ENCODE measurements at places on chromosomes 4 and X.

DNA sequence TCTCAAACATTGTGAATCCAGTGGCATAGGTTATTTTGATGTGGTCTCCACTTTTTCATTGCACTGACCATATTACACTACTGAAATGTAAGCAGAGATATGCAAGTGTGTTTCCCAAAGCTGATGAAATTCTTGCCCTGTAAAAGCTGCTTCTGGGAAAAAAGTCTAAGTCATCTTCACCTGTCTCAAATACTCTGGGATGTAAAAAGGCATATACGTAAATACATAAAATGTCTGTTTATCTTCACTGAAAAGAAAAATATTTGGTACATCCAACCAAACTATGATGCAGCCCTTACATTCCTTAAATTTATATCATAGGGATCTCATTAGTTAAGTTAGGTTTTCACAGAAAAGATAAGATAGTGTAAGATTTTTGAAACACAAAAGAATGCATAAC is 7.9 kb downstream of the KDR start:
- no peak for DNase-seq

- DNase-seq = no peak
Measured at GRCh38 chr4:83875437-83875836, 339.5 kb downstream of the GPAT3 start.

DNA sequence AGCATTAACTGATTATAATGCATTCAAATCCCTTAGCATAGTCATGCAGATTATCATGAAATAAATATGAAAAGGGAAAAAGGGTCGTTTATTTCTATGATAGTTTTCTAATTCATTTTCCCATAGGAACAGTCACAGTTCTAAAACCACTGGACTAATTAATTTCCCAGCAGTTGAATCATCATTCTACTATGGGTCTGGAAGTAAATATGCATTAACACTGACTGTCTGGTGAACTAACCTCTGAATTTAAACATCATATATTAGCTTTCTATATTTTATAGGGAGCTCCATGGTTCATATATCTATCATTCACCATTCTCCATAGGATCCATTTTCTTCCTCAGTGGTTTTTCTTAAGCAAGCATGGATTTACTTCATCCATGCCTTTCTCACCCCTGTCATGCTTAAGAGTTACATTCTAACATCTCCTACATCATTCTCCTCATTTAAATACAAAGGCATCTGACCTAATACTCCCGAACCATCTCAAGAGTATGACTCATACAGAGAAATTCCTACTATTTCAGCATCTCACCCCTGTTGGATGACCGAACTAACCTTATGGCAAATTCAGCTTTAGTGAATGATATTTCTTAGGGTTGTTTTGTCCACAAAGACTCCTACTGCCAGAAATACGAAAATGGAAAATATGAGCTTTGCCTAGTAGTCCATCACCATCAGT is 198.7 kb upstream of the ADAMTS3 start:
- no peak for DNase-seq

- no peak for DNase-seq
Measured at GRCh38 chr4:154490234-154490582, 1.4 kb downstream of the DCHS2 start.

DNA sequence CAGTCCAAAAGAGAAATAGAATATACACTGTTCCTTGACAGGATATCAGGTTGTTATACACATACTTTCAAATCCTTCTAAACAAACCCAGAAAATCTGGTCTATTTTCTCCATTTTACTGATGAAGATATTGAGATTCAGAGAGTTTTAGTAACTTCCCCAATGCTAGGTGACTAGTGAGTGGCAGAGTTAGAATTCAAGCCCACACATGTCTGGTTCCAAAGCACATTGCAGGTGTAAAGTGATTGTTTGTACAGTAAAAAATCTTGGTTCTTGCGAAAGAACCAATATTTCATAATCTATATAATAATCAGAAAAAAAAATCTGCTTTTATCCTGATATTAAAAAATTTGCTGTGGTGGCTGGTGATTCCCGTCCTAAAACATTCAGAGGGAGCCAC is 39.5 kb upstream of the EMCN start:
- DNase-seq = no peak

DNA sequence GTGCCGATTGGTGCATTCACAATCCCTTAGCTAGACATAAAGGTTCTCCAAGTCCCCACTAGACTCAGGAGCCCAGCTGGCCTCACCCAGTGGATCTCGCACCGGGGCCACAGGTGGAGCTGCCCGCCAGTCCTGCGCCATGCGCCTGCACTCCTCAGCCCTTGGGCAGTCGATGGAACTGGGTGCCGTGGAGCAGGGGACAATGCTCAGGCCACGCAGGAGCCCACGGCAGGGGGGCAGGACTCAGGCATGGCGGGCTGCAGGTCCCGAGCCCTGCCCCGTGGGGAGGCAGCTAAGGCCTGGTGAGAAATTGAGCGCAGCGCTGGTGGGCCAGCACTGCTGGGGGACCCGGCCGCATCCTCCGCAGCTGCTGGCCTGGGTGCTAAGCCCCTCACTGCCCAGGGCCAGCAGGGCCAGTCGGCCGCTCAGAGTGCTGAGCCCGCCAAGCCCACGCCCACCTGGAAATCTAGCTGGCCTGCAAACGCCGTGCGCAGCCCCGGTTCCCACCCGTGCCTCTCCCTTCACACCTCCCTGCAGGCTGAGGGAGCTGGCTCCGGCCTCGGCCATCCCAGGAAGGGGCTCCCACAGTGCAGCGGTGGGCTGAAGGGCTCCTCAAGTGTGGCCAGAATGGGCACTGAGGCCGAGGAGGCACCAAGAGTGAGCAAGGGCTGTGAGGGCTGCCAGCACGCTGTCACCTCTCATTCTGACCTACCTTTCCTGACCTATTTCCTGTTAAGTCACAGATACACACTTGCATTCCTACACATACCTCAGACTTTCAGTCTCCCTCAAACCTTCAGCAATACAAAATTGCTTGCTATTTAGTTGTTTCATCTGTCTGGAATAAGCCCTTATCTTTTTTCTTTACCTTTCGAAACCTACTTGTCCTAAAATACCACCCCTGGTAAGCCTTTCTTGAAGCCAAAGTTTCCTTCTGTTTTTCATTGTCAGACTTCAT is 20.7 kb downstream of the UBE2K start:
- DNase-seq = no peak

- no peak for DNase-seq
Measured at GRCh38 chr4:54224996-54225597, 4.0 kb upstream of the PDGFRA start.

GRCh38 chrX:71098951-71099506 is 3.4 kb downstream of the FOXO4 start:
- DNase-seq = no peak
